Left lung (tissue), 14 donors: ENCODE measurements at places on chromosomes 16 and 17. TPM values are rescaled to one million over a fixed set of nuclear protein-coding genes. Genes with fewer than 3 reads are reported as not detected.

DNA sequence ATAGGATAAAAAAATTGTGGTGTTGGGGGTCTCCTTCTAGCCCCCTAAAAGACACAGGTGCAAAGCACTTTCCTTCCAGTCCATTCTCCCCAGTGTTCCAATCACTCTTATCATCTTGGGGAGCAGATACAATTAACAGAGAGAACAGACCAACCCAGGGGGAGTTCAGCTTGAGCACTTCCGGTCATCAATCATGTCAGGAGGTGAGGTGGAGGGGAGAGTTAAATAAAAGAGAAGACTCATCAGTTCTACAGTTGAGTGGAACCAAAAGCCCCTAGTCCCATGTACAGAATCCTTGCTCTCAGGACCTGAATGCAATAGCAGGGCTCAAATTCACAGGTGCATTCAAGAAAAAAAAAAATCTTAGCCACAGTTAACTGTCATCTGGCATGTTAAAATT is 122.3 kb downstream of the DYNLRB2 start:
- no peak for DNase-seq
- H3K36me3 ChIP-seq: no peaks in the 10 kb centered on the region
- H3K4me3 ChIP-seq: no peak overlapping the region
- H3K27ac ChIP-seq: no peak overlapping the region
- no peaks in the 10 kb centered on the region for H3K27me3 ChIP-seq
- H3K4me1 ChIP-seq: no peaks in the 10 kb centered on the region

DNA sequence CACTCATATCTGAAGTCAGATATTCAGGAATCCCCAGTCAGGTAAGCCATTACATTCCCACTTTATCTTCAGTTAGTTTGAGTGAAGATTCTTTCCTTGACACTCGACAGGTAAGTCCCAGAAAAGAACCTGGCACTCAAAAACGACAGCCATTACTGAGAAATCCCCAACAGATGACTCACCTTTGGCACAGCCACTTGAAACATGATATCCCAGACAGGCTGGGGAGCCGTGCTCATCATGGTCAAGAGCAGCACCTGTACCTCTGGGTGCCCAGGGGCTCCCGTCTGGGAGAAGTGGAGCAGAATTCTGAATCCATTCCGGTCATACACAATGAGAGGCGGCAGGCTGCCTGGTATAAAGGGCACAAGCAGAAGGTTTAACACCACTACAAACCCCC is 16.8 kb upstream of the COG7 start:
- no peaks in the 10 kb centered on the region for H3K27me3 ChIP-seq
- H3K27ac ChIP-seq: no peak overlapping the region
- H3K4me1 ChIP-seq: peaks cover 3% of the 10 kb centered on the region
- no peak overlapping the region for H3K4me3 ChIP-seq

DNA sequence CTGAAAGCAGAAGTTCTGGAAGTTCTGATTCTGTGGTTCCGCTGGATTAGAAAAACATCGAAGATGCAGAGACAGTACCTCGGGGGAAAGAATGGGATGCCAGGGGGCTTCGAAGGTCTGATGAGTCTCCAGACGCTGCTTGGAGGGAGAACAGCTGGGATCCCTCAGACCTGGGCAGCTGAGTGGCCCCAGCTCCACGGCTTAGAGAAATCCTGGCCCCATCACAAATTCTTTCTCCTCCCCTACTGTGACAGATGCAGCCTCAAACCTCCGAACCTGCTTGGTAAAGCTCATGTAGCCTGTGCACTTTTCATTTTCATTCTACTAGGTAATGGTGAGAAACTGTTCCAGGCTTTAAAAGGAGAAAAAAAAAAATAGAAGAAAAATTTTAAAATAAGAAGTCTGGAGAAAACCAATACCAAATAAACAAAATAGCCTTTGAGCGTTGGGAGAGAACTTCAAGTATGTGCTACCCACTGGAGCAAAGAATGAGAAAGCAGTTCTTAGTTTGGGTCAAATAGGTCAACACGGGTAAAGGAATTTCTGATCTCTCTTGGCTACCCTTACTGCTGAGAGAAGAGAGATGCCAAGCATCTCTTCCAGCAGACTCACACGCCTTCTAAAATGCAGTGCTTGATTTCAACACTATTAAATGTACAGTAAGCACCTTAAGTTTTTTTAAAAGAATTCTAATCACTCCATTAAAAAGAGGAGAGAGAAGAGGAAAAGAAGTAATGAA is 19.9 kb downstream of the MAF start:
- no peak for DNase-seq
- H3K4me3 ChIP-seq: no peak overlapping the region
- no peaks in the 10 kb centered on the region for H3K4me1 ChIP-seq
- H3K27ac ChIP-seq: no peak overlapping the region

DNA sequence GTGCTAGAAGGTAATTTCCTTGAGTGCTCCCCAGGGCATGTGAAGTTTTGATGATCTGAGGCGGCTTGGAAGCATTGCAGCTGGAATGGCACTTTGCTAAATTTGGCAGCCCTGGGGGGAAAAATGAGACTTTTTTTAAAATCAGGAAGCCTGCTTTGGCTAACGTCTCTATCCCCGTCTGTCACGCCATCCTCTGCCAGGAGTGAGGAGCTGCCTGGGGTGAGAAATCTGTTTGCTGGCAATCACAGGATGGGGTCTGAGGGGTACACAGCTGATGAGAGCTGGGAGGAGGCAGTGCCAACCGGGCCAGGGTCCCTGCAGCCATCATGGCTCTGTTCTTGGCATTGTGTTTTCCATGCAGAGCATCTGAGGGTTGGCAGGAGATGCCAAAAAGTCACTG is 2.0 kb downstream of the ABCC12 start:
- no peaks in the 10 kb centered on the region for H3K27me3 ChIP-seq
- H3K36me3 ChIP-seq: no peaks in the 10 kb centered on the region
- H3K27ac ChIP-seq: no peak overlapping the region
- no peaks in the 10 kb centered on the region for H3K4me1 ChIP-seq
- DNase-seq: no peak

GRCh38 chr17:69478916-69479315 is 64.4 kb downstream of the MAP2K6 start:
- no peaks in the 10 kb centered on the region for H3K4me1 ChIP-seq
- H3K27me3 ChIP-seq: no peaks in the 10 kb centered on the region
- no peaks in the 10 kb centered on the region for H3K36me3 ChIP-seq
- no peak overlapping the region for H3K27ac ChIP-seq

TVP23A gene
- polyA plus RNA-seq: 5.9 TPM

NKD1 gene
- 46.0 TPM for polyA plus RNA-seq
